ENCODE measurements at places on chromosomes 3 and 15. TPM values are rescaled to one million over a fixed set of nuclear protein-coding genes. Genes with fewer than 3 reads are reported as not detected.

GRCh38 chr3:8581806-8582445 lies 62.7 kb downstream of the SSUH2 start:
- no peak for DNase-seq

DNA sequence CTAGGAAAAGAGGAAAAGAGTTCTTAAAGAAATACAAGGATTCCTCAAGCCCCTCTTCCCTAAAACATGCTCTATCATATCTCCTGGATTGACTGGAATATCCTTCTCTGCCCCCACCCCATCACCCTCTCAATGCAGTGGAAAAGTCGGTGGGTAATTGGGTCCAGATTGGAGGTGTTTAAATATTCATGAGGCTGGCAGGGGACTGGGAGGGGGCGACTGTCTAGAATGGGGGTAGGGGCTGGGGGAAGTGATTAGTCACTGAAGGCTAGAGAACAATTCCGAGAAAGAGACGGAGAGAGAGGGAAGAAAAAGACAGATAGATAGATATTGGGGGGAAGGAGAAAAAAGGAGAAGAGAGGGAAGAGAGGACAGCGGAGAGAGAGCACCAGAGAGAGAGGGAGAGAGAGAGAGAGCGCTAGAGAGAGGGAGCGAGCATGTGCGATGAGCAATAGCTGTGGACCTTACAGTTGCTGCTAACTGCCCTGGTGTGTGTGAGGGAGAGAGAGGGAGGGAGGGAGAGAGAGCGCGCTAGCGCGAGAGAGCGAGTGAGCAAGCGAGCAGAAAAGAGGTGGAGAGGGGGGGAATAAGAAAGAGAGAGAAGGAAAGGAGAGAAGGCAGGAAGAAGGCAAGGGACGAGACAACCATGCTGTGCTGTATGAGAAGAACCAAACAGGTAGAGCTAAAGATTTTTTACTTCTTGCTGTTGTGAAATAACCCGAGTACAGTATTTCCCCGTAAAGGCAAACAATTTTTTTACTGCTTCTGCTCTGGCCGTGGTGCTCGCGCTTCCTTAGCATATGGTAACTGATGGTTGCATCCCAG lies at the start of gene GAP43:
GAP43 (plus strand) TSS at position 467 of the 825 bp plus-strand sequence; CDS start at position 647, 180 bp downstream.
- DNase-seq = no peak

- DNase-seq = no peak
Observed at GRCh38 chr15:74050127-74050526, 32.2 kb downstream of the GOLGA6A start.

DNA sequence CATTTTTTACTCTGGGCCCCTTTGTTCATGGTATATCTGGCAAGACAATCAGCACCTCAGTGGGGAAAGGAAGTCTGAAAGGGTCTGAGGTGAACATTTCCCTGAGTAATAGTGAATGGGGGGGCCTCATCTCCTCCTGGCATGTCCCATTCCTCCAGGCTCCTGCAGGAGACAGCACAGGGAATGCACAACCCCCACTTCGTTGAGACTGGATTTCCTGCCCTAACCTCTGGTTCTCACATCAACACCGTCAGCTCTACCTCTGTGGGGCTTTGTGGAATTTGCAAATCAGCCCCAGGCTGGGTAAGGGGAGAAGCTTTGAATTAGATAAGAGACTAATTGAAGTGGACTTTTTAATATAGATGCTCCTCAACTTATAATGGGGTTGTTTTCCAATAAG lies 168.3 kb upstream of the TRIM42 start:
- DNase-seq = no peak

DNA sequence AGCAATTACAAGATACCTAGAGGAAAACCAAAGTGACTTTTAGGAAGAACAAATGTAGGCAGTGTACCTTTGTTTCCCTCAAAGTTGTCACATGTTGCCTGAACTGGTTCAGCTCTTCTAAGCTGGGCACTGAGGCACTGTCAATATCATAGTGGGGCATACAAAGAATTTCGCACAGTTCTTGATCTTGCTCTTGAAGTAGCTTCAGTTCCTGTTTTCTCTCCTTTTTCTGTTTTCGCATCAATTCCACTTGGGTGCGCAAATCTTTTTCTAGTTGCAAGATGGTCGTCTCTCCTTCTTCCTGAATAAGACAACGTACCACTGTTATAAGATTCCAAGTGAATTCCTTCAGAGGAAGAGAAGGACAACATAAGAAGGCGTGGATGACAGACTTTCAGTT lies 12.7 kb downstream of the PRC1 start:
- DNase-seq = no peak

Gene UBAP1L
- 4.0 TPM for total RNA-seq

Gene SLC2A2
- total RNA-seq = not detected

Gene IGDCC3
- total RNA-seq = 0.44 TPM

Gene FANCD2OS
- total RNA-seq = not detected

Gene MST1R
- total RNA-seq = 113 TPM

Gene SLC4A7
- 37.6 TPM for total RNA-seq

Gene TEX55
- not detected for total RNA-seq
